ENCODE measurements at places on chromosomes 11 and 22.

- no peak for DNase-seq
Observed at GRCh38 chr11:3345736-3346135, 33.2 kb downstream of the ZNF195 start.

GRCh38 chr11:95289378-95290101 is 58.5 kb upstream of the SESN3 start:
- DNase-seq: no peak

DNA sequence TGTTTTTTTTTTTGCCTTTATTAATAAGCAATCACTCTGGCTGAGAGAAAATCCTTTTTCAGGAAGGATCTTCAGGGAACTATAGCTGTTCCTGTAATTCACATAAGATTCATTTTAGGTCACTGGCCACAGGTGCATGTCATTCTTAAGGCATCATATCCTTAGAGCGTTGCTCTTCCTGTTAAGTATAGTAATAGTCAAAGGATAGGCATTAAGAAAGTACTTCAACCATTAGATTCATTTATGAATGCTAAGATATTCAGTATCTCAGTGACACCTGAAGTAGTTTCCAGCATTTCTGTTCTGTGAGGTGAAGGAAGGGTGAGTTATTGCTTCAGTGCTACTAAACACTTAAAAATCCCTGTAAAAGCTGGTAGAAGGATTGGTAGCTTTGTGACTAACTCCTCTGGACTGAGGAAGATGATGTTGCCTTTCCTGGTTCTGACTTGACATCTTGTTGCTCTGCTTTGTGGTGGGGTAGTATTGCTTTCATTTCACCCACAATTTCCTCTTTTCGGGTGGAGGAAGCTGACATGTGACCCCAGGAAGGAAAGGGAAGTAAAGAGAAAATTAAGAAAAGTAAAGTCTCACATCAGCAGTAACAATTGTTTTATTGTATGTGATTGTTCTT is 34.7 kb downstream of the RNF169 start:
- DNase-seq: peak; percentile 86

- DNase-seq: no peak
Observed at GRCh38 chr11:113161711-113162591, 152.4 kb upstream of the TTC12 start.

GRCh38 chr11:33388793-33389525 is 131.8 kb downstream of the HIPK3 start:
- no peak for DNase-seq

GRCh38 chr11:131875611-131876010 is 505.2 kb downstream of the NTM start:
- no peak for DNase-seq

GRCh38 chr11:57527056-57527631 is 3.4 kb downstream of the TIMM10 start:
- DNase-seq: peak; percentile 49

DNA sequence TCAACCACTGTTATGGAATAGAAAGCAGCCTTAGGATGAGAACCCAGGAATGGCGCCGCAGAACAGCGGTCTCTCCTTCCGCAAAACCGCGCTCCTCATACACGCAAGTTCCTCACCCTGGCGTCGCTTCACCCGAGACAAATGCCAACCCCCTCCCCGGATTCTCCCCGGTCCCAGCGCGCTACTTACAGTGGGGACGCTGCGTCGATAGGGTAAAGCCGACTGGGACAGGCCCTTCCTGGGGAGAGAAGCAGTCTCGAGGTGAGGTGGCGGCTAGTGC is 287 bp downstream of the RPS13 start:
- DNase-seq: peak; percentile 6

GRCh38 chr22:19455585-19456370 is 8.3 kb upstream of the C22orf39 start:
- DNase-seq: no peak

DNA sequence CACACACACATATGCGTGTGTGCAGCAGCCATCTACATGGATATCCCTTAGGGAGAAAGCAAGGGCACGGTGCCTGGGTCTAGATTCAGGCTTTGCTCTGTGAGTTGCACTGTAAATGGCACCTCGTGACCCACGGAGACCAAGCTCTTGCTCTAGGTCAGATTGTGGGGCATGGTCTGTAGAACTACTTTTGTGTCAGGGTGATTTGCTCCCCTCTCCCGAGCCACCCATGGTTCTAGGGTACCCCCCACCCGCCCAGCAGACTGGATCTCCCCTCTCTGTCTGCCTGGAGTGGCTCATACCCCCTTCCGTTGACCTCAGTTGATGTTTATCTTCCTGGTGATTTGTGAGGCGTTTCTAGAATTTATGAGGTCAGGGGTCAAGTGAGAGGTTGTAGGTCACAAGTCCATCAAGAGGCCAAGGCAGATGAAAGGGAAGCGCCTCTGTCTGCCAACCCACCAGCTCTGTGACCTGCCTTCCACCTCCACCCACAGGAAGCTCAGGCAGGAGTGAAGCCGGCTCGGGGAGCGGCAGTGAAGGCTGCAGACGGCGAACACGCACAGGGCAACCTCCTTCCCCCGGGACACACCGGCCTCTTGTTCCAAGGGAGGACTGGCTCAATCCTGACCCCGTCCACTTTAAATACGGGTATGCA is 76.2 kb upstream of the TTLL12 start:
- DNase-seq: no peak

GRCh38 chr11:131737357-131737756 is 366.9 kb downstream of the NTM start:
- no peak for DNase-seq

DNA sequence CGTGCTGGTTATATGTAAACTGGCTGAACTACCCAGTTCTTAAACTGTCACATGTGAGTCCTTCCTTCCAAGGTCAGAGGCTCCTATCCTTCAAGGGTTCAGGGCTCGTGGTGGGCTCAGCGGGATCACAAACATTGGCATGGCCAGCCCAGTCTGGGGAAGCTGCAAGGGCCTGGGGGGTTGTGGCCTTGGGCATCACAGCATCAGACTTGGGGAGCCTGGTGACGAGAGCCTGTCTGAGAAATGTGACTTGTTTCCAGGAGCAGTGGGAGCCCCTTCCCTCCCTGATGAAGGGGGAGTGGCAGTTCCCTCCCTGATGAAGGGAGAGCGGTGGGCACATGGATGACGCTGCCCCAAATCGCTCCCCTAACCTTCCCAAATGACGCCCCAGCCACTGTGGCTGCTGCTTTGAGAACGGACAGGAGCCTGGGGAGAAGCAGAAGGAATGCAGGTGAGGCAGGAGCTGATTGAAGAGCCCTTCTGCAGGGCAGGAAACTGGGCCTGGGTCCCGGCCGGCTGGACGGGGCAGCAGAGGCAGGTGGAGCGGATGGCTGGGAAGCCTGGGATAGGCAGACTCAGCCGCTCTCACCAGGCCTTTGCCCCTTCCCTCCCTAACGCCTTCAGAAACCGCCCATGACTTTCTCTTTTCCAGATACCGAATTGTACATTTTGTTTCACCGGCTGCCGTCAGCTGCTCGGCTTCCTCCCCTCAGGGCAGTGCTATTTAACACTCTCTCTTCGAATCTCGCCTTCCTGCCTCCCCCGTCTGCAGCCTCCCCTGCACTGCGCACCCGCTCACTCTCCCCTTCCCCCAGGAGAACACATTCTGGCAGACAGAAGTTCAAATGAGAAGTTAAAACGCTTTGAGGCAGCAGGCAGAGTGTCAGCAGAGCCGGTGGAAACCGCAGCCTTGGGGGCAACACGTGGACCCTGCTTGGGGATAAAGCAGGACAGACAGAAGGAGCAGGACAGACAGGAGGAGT is 1486.7 kb downstream of the BRD1 start:
- DNase-seq: no peak

DNA sequence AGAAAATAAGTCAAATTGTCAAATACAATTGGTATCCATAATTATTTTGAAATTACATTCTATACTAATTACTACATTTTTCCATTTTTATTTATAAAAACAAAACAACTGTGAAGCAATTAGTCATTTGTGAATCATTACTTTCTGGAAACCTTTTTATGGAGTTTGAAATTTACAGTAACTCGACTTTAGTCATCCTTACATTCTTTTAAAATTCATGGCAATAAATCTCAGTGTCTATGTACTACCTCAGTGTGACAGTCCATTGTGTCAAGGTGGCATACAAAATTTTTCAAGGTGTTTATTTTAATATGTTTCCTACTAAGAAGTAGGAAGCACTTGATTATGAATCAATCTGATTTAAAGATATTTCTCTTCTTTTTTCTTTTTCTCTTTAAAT is 1949.4 kb upstream of the RAG2 start:
- peak; percentile 20 for DNase-seq

DNA sequence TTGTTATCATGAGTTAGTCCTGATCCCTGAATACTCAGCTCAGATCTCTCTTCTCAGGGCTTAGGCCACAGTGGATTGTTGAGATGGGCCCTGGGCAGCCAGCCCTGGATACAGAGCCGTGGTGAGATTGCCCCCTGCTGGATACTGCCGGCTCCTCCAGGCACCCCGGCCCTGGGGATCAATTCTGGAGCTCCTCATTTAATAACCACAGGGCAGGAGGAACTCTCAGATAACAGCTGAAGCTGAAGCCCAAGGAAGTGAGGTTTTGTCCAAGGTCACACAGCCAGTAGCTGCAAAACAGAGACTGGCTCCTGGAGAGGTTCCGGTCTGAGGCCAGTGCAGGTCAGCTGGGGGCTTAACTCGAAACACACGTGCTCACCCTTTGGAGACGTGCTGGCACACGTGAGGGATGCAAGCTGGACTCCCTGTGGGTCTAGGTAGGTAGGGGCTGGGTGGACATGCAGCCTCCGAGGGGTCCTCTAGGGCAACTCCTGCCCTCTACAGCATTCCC is 16.0 kb downstream of the USH1C start:
- DNase-seq: peak; percentile 35

- DNase-seq: no peak
Observed at GRCh38 chr22:21068681-21069276, 23.0 kb downstream of the LRRC74B start.

DNA sequence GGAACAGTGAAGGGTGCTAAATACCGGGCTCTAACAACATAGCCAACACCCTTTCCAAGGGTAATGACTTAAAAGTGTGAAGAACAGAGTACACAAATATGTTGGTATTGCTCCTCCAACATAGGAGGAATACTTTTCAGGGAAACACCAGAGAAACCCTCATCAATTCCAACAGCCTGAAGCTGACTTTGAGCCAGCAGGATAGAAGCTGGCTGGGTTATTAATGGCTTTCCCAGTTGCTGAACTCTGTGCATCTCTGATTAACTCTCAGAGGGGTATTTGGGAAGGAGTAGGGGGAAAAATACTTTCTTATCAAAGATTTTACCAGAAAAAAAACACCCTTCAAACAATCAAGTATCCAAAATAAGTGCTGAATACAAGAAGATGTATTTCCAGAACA is 95.6 kb downstream of the AMBRA1 start:
- no peak for DNase-seq

DNA sequence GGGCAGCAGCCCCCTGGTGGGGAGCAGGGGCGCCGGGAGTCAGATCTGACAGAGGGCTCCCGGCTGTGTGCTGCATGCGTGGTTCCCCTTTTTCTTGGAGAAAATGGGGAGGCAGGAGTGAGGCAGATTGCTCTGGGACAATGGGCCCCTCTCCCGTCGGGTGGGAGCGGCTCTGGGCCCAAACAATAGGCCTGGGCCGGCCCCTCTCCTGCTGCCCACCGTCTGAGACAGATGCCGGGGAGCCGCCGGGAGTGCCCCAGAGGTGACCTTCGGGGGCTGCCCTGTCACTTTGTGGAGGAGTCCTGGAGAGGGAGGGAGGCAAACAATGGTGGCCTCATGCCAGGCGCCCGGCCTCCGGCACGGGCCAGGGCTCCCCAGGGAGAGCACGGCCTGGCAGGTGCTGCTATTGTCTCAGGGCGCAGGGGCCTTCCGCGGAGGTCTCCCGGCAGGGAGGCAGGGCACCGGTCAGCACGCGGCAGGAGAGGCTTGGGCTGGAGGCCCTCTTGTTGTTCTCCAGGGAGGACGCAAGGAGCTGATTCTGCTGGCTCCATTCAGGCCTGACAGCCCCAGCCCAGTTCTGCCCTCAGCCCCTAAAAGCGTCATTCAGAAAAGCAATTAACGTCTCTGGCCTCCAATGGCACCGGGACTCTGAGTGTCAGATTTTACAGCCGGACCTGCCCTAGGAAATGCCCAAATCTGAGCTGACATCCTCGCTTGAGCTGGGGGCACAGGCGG is 44.8 kb downstream of the SMIM38 start:
- no peak for DNase-seq

GRCh38 chr11:13831696-13832095 is 130.8 kb upstream of the SPON1 start:
- peak; percentile 55 for DNase-seq

DNA sequence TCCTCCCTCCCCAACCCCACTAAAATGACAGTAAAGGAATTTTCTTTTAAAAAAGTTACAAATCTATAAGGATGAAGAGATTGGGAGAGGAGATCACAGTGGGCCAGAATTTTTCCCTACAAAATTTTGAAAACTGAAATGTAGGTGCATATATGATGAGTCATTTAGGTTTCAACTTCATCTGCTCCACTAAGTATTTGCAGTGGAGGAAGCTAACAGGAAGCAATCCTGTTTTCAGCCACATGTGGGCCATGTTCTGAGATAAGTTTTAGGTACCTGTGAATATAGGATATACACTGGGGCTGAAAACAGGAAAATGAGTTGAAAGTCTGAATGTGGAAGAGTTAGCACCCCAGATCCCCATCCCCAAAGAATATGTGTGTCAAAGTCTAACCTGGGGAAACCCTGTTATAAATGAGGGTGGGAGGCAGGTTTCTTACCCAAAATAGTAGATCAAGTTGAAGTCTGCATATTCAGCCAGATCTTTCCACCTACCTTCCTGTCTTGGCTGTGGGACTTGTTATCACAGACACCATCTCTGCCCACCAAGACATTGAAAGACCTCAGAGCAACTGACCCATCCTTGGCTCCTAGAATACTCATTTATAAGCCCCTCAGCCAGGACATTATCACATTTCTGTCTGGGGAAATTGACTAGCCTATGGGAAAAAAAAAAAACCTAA is 87.3 kb downstream of the PACS1 start:
- DNase-seq: no peak

- DNase-seq: no peak
Observed at GRCh38 chr11:17642980-17643379, 76.4 kb upstream of the MYOD1 start.

DNA sequence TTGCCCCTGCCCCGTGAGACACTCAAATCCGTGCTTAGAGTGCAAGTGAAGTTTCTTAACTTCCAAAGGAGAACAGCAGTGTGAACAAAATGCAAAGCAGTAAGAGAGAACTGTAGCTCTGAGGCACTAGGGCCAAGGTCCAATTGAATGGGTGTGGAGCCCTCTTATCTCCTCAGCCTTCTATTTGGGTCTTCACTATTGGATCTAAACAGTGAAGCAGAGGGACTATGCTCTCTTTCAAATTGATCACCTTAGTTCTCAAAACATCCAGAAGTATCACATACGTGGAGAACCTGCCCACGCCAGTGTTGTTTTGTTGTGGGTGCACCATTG is 49.6 kb downstream of the C22orf31 start:
- DNase-seq: no peak

DNA sequence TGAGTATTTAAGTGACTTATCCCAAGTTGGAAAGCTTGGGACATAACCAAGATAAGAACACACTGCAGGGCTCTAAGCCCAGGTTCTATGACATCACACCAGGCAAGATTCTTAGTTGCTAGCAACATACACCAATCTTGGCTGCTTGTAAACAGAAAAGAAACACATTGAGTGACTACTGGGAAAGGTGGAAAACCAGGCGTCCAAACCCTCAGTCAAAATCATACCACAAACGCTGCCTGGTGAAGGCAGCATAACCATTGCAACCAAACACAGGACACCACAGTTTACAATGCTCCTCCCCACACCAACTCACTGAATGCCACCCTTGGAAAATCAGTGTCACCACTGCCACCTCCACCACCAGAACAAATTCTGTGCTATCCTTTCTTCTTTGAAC is 379.9 kb downstream of the TTC28 start:
- DNase-seq: no peak

GRCh38 chr22:22866381-22867111 is 21.1 kb upstream of the IGLL5 start:
- DNase-seq: no peak

Measured in A172 (cell line).